Fibroblast of skin of scalp (primary cell): ENCODE measurements at places on chromosomes 16 and 17.

- no peak for DNase-seq
Observed at GRCh38 chr17:59292174-59292523, 39.3 kb upstream of the YPEL2 start.

- DNase-seq = peak; percentile 83
Observed at GRCh38 chr16:2968738-2969544, at the start of gene PAQR4. TSS of gene PAQR4 (plus strand) at chr16:2969348. CDS start at chr16:2969675, 327 bp downstream.

DNA sequence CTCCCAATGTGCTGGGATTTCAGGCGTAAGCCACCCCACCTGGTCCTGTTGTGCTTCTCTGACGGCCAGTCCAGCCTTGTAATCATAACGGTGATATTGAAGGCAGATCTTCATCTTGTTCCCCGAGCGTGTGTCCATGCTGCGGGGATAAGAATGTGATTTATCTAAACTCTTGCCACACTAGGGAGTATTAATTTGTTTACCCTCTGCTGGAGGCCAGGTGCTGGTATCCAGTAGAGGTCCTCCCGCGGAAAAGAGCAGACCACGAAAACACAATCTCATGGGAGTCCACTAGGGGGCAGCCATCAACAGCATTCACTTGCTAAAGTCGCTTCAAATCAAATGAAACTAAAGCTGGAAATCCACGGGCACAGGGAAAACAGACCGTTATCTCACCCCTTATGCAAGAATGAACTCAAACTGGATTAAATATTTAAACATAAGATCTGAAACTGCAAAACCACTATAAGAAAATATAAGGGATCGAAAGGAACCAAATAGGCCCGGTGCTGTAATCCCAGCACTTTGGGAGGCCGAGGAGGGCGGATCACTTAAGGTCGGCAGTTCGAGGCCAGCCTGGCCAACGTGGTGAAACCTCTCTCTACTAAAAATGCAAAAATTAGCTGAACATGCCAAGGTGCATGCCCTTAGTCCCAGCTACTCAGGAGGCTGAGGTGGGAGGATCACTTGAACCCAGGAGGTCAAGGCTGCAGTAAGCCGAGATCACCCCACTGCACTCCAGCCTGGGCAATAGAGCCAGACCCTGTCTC, 22.3 kb upstream of the RBBP6 start:
- DNase-seq = peak; percentile 75

DNA sequence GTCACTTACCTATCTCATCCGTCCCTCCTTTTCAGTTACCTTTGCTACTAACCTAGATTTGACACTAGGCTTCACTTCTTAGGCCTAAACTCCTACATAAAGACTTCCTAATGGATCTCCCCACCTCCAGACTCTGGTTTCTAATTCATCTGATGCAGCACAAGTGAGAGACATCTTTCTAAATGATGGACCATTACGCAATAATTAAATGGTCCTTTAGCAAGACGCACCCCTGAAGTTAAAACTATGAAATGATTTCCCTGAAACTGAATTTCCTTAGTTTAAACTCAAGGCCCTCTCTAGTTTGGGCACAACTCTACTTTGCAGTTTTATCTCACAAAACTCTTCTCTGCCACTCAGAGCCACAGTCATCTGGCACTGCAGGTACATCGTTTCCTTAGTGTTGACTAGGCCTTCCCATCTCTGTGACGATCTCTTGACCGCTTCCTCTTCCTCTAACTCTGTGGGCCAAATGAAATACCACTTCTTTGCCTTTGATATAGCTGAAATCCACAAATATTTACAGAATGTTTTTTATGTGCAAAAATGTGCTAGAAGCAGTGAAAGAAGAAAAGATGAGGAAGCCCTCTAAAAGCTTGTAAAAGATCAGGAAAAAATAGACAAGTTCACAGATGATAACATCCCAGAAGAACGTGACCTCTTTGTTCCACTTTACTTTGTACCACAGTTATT, 3.3 kb downstream of the SYNRG start:
- DNase-seq = no peak

DNA sequence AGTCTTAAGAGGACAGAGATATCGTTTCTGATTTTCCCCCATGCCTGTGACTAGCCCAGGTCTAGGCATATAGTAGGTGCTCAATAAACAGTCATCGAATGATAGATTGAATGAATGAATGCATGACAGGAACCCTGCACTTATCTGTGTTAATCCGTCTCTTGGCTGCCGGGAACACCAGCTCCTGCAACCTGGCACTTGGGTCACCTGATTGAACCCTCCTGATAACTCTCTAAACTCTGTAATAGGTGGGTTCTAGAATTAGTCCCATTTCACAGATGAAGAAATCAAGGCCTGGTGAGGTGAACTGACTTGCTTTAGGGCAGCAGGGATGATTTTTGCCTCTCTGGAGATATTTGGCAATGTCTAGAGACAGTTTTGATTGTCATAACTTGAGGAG, 43.7 kb downstream of the ABCC1 start:
- DNase-seq = no peak

GRCh38 chr16:1865902-1866690, 5.9 kb downstream of the MEIOB start:
- no peak for DNase-seq

DNA sequence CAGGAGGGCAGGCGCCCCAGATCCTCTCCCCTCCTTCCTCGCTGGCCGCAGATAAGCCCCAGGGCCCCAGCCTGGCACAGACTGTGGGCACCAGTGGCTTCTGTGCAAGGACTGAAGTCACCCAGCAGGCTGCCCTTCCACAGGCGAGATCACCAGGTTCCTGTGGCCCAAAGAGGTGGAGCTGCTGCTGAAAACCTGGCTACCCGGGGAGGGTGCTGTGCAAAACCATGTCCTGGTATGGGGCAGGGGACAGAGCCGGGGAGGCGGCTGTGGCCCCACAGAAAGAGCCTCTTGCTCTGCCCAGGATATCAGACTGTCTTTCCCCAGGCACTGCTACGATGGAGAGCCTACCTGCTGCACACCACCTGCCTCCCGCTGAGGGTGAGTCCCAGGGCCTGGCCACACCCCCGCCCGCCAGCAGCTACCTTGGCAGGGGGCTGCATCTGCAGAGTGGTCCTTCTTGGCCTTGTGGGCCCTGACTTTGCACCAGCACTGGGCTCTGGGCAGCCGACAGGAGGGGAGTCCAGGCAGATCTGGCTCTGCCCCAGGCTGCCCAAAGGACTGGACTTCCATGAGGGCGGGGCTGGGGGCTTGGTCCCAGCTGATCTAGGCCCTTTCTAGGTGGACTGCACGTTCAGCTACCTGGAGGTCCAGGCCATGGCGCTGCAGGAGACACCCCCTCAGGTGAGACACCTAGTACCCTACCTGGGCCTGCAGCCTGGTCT, 615 bp downstream of the CARMIL2 start:
- DNase-seq = no peak

GRCh38 chr17:80848449-80849102, 143.1 kb upstream of the CHMP6 start:
- no peak for DNase-seq

DNA sequence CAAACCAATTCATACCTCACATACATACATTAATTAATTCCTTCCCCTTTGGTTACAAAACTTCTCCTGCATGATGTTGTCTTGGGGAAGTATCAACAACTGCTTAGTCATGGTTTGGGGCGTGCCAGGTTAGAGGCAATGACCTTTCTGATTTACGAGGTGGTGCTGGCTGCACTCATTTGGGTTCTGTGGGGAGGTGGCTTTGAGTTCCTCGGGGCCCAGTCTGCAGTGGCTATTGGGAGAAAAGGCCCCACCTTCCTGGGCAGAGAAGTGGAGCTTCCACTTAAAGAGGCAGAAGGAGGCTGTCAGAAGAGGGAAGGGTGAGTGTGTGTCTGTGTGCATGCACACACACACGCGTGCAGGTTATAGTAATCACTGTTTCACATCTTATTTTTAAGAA, 10.2 kb upstream of the ETV4 start:
- no peak for DNase-seq

DNA sequence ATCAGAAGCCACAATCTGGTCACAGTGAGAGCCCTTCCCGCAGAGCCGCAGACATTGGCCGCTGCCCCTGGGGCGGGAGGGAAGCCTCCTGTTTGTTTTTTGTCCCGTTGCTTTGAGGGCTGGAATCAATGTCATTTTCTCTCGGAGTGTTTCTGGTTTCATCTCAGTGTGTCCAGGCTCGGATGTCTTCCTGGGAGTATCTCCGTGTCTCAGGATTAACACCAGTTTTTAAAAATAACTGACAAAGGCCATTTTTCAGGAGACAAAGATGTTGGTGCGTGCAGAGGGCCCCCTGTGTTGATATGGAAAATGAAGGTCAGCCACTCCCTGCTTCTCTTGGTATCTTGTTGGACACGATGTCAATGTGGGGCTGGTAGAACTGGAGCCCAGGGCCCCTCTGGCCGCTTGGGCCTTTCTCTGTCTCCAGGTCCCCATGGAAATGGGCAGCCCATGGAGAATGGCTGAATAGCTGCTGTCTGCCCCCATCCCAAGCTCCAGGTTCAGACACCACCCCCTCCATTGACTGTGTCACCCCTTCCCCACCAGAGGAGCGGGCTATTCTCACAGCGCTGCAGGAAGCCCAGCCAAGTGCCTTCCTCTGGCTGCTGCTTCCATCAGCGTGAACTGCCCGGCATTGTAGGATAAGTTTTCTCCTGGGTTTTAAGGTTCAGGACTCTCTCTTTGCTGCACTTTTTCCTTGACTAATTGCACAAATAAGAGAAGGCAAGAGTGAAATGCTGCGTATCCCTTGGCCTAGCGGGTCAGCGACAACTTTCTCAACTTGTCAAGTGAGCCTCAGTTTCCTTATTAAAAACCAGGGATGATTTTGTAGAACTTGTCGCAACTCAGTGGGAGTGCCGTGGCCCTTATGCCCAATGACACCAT, 72.2 kb upstream of the METTL9 start:
- DNase-seq = no peak

DNA sequence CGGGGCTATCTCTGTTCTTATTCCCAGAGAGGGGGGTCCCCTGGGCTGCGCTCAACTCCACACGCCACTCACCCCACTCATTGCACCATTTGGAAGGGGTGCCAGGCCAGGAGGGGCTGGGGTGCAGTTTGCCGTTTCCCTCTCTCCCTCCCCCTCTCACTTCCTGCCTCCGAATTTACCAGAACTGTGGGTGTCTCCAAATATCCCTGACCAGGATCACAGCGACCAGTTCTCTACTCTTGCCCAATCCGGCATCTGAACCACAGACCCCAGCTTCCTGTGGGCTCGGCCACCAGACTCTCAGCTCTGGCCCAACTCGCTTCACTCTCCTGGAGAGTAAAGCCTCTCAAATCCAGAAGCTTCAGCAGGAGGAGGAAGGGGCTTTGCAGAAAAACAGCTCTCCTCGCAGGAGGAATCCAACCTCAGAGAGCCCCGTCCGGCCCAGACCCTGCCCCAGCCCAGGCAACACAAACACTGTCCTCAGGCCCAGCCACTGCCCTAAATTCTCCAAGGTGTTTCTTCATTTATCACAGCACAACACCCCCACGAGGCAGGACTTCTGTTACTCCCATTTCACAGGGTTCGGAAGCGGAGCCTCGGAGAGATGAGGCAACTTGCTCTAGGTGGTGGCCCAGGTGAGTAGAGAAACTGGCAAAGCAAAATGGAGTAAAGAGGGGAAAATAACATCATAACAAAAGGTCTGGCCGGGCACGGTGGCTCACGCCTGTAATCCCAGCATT, 423 bp upstream of the ASGR2 start:
- DNase-seq = no peak

DNA sequence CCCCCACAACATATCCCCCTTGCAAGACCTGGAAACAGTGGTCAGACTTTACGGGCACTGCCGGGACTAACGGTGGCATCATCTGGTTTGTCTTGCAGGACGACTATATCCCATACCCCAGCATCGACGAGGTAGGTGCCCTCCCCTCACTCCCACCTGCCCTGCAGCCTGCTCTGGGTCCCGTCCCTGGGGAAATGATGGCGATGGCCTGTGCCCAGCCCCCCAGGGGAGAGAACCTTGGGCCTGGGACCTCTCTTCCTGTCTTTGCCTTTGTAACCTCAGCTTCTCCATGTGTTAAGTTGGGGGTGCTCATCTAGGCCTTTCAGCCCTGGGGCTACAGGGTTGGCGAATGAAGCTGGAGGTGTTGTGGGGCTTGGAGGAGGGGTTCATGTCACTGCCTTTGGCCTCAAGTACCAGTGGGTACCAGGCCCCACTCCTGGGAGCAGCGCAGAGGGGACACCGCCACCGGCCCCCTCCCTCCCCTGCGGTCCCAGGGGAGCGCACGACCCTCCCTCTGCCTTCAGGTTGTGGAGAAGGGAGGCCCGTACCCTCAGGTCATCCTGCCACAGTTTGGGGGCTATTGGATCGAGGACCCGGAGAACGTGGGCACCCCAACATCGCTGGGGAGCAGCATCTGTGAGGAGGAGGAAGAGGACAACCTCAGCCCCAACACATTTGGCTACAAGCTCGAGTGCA, 99.9 kb downstream of the OR1D5 start:
- DNase-seq = no peak

- DNase-seq = no peak
Observed at GRCh38 chr16:75248142-75248535, 3.3 kb downstream of the BCAR1 start.

DNA sequence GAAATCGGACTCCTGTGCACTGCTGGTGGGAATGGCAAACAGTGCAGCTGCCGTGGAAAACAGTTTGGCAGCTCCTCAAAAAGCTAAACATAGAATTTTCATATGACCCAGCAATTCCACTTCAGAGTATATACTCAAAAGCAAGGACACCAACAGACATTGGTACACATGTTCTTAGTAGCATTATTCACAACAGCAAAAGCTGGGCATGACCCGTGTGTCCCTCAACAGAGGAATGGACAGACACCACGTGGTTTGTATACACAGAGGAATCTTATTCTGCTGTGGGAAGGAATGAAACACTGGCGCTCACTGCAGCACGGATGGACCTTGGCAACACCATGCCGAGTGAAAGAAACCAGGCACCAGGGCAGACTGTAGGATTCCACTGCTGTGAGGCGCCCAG, 16.0 kb downstream of the NPTX1 start:
- DNase-seq = no peak

DNA sequence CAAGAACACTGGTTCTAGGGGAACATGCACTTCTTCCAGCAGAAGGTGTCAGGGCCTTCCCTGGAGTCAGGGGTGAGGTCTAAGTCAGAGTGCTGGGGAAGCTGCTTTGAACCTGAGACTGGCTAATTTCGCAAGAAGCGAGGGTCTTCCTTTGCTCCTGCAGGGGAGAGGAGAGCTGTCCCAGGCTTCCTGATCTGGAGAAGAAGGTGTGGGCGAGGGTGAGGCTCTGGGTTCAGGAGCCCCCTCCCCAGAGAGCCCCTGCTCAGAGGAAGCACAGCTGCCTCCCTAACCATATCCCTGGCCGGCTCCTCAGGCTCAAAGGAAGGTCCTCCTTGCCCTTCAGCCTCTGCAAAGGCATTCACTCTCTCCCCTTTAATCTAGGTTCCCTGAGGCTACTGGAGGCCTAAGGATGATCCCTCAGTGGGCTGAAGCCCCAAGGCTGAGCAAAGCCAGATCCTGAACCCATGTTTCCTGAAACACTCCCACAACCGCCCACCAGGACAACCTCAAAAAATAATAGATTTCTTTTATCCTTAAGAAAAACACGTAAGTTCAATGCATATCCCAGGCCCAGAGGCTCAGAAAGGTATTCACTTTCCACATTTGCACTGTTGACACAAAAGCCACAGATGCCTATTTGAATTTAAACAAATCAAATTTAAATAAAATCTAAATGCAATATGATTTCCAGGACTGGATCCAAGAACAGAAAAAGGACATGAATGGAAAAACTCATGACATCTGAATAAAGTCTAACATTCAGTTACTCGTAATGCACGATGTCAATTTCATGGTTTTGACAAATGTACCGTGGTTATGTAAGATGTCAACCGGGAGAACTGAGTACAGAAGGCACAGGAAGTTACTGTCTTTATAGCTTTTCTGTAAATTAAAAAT, 71.5 kb upstream of the RCVRN start:
- DNase-seq = no peak
